ENCODE measurements at places on chromosomes 7 and 10.

DNA sequence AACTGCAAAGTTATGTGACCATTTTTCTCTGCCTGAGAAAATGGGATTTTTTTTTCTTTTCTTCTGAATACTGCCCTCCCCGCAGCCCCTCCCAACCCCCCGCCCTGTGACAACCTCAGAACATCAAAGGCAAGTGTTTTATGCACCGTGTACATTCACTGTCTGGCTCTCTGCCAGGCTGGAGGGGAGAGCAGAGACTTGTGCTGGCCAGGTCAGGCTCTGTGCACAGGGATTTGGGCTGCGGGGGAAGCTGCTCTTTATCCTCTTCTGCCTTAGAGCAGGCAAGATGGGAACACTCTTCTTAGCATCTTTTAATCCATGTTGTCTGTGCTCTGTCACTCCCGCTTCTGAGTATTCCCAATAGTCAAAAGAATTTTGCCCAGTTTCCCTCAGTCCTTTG is 195.1 kb downstream of the CCSER2 start:
- DNase-seq = no peak
- H3K27me3 ChIP-seq = no peaks in the 10 kb centered on the region
- H3K36me3 ChIP-seq = no peaks in the 10 kb centered on the region

- H3K27ac ChIP-seq = no peak overlapping the region
- no peaks in the 10 kb centered on the region for H3K4me1 ChIP-seq
- no peak for DNase-seq
- H3K36me3 ChIP-seq = no peaks in the 10 kb centered on the region
Observed at GRCh38 chr7:43119371-43120075, 7.1 kb downstream of the HECW1 start.

DNA sequence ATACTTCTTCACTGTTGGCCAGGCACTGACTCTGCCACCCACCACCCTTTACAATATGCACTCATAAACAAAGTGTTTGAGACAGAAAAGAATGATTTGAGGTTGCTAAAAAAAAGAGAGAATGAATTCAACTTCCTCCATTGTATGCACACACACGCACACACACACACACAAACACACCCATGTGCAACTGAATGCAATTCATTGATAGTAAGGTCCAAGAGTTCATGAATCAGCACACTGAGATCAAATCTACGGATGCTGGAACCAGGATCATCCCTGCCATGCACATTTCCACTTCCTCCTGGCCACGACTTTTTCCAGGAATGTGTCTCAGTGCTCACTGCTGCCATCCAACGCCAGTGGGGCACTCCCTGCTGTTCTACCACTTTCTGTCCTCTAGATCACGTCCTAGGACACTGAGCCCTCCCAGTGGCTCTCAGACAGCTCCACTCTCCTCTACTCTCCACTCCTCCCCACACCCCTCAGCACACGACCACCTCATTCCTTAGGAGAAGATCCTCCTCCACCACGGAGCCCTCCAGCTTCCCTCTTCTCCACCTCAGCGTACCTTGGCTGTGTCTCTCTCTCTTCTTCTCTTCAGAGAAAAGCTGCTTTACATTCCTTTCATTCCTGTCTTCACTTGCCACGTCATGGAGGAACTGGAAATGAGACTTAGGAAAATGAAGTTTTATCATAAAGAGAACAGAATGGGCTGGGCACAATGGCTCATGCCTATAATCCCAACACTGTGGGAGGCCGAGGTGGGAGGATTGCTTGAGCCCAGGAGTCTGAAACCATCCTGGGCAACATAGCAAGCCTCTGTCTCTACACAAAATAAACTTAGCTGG is 12.0 kb upstream of the TMEM213 start:
- no peaks in the 10 kb centered on the region for H3K4me1 ChIP-seq

GRCh38 chr10:27433976-27434375 is 70.1 kb upstream of the RAB18 start:
- no peaks in the 10 kb centered on the region for H3K4me1 ChIP-seq
- H3K4me3 ChIP-seq = no peak overlapping the region
- no peak for DNase-seq

DNA sequence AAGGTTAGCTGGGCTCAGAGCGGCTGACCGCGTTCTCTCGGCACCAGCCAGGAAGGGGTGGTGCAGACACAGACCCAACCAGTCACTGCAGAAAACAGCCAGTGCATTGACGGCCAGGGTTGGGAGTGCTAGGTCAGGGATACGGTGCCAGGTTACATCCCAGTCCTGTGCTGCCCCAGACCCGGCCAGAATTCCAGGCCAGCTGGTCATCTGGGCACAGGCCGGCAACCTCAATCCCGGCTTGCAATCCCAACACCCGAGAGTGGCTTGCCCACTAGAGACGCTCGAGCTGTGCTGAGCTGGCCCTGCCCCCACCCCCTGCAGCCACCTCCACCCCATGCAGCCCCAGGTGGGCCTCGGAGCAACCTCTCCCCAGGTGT is 3.8 kb downstream of the PRAP1 start:
- no peak overlapping the region for H3K4me3 ChIP-seq
- H3K27me3 ChIP-seq = peaks cover 30% of the 10 kb centered on the region
- peaks cover 14% of the 10 kb centered on the region for H3K4me1 ChIP-seq
- H3K36me3 ChIP-seq = no peaks in the 10 kb centered on the region

GRCh38 chr10:50508315-50509051 is 115.3 kb downstream of the SGMS1 start:
- H3K4me1 ChIP-seq = peaks cover 25% of the 10 kb centered on the region
- H3K27me3 ChIP-seq = no peaks in the 10 kb centered on the region
- H3K27ac ChIP-seq = no peak overlapping the region
- no peaks in the 10 kb centered on the region for H3K36me3 ChIP-seq
- DNase-seq = no peak
- no peak overlapping the region for H3K4me3 ChIP-seq

- H3K4me1 ChIP-seq = peaks cover 18% of the 10 kb centered on the region
- no peak for DNase-seq
Observed at GRCh38 chr10:26700884-26701630, 3.6 kb downstream of the PDSS1 start.

DNA sequence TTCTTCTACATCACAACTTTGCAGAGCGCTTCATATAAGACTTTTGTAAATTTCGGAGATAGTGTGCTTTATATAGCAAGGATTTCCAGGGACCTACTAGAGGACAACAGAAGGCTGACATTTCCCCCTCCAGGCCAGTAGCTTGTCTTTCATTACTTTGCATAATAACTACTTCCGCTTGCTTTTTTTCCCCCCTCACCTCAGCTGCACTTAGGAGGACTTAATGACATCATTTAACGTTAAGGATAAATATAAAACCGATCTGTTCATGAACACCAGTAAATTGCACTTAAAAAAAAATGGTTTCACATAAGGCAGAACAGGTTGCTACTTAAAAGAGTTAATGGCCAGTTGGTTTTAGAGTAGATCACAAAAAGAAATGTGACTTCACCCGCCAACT is 172.3 kb downstream of the AUTS2 start:
- DNase-seq = no peak
- H3K36me3 ChIP-seq = no peaks in the 10 kb centered on the region
- H3K4me1 ChIP-seq = peaks cover 19% of the 10 kb centered on the region
- H3K27ac ChIP-seq = no peak overlapping the region

DNA sequence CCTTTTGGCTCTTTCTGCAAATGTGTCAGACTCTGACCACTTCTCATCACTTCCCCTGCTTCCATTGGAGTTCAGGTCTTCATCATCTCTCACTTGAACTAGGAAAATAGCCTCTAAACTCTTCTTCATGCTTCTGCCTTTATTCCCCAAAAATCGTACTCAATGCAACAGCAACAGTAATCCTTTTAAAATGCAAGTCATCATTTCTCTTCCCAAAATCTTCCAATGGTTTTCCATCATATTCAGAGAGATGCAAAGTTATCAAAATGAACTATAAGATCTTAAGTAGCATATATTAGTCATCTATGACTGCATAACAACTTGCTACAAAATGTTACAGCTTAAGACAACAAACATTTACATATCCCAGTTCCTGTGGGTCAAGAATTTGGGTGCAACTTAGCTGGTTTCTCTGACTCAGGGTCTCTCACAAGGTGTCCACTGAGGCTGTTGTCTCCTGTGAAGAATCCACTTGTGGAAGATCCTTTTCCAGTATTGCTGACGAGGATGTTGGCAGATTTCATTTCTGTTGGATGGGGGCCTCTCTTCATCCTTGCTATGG is 31.0 kb upstream of the ETV1 start:
- H3K4me1 ChIP-seq = no peaks in the 10 kb centered on the region
- no peak overlapping the region for H3K4me3 ChIP-seq
- H3K36me3 ChIP-seq = no peaks in the 10 kb centered on the region

DNA sequence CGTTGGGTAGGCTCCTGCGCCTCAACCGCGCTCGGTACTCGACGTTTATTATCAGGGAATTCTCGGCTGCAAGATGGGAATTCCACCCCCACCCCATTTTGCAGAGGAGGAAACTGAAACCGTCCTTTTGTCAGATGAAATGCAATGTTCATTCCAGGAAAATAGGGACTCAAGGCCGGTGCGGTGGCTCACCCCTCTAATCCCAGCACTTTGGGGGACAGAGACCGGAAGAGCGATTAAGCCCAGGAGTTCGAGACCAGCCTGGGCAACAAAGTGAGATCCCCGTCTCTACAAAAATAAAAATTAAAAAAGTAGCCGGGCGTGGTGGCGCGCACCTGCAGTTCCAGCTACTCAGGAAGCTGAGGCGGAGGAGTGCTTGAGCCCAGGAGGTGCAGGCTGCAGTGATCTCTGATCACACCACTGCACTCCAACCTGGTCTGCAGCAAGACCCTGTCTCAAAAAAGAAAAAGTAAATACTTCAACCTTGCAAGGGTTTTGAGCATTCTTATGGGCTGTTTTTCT is 720 bp upstream of the RFC2 start:
- peak overlapping the region; percentile 95 for H3K27ac ChIP-seq
- H3K4me1 ChIP-seq = peaks cover 24% of the 10 kb centered on the region
- DNase-seq = no peak
- peak overlapping the region; percentile 93 for H3K4me3 ChIP-seq
- H3K27me3 ChIP-seq = no peaks in the 10 kb centered on the region

DNA sequence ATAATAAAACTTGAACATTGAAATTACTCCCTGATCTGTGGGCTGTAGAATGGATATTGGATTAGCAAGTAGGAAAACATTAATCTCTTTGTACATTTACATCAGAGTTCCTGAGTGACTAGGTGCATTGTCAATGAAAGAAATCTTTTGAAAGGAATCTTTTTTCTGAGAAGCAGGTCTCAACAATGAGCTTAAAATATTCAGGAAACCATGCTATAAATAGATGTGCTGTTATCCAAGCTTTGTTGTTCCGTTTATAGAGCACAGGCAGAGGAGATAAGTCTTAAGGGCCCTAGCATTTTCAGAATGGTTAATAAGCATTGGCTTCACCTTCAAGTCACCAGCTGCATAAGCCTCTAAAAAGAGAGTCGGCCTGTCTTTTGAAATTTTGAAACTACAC is 41.3 kb upstream of the SLC16A12 start:
- H3K4me1 ChIP-seq = no peaks in the 10 kb centered on the region
- H3K4me3 ChIP-seq = no peak overlapping the region
- H3K36me3 ChIP-seq = no peaks in the 10 kb centered on the region
- H3K27ac ChIP-seq = no peak overlapping the region

DNA sequence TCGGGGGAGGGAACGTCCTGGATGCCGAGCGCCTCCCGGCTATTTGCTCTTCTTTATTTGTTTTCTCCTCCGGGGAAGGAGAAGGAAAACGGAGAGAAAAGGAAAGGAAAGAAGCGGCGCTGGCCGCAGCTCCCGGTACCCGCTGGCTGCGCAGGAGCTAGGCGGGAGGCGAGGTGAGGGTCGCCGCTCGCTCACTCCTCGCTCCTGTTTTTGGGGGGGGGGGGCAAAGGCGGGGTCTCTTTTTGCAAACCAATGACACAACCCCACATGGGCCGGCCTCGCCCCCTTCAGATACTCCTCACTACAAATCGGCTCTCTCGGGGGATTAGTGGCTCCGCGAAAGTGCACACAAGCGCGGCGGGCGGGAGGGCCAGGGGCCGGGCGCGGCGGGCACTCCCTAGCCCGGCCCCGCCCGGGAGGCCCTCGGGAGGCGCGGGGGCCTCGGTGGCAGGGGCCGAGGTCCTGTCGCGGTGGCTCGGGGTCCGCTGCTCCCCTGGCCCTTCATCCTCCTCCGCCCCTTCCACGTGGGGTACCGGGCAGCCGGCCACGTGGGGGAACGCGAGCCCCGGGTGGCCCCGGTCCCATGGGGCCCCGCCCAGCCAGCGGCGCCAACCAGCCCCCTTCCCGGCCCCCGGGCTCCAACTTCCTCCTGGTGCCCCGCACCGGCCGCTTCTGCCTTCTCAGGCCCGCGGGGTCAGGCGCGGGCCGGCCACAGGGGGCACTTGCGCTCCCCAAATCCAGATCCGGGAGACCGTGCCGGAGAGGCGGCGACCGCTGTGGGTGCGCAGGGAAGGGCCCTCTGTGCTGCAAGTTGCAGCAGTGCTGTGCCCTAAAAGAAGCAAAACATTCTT is 718 bp upstream of the CTBP2 start:
- H3K4me3 ChIP-seq = peak overlapping the region; percentile 86
- peaks cover 39% of the 10 kb centered on the region for H3K4me1 ChIP-seq

DNA sequence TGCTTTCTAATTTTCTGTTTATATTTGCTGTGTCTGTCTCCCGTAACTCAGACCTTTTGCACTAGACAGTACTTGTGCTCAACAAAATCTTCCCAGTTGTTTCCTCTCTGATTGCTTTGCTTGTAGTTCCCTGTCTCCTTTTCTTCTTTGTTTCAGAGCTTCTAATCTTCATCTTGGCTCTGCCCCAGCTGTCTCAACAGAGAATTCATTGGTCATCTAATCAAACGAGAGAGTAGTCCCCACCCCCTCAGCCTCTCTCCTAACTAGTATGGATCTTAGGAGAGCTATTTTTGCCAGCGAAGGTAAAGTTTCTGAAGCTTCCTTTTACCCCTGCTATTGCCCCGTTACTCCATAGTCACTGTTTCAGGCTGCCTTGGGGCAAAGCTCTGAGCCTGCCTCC is 32.8 kb downstream of the SLC26A4 start:
- H3K4me1 ChIP-seq = peaks cover 9% of the 10 kb centered on the region
- no peak for DNase-seq
- no peak overlapping the region for H3K27ac ChIP-seq
- no peak overlapping the region for H3K4me3 ChIP-seq
- no peaks in the 10 kb centered on the region for H3K27me3 ChIP-seq
- no peaks in the 10 kb centered on the region for H3K36me3 ChIP-seq

GRCh38 chr10:18582803-18583202 is 68.6 kb downstream of the NSUN6 start:
- no peaks in the 10 kb centered on the region for H3K4me1 ChIP-seq
- no peak for DNase-seq
- no peaks in the 10 kb centered on the region for H3K27me3 ChIP-seq
- no peak overlapping the region for H3K27ac ChIP-seq

DNA sequence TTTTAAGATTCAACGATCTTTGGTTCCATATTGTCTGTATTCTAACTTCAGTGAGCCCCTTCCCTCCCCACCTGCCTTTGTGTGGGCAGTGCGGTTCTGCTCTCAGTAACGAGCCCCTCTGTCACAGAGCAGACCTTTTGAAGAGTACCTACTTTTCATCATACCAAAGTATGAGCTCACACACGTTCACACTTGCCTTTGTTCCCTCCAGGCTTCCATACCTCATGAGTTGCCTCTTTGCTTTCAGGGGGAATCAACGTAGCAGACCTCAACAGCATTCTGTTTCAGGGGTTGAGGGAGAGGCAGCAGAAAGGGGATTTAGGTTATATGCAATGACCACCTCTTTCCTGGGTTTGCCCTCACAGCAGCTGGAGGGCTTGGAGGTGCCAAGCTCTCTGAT is 211.4 kb upstream of the MDFIC start:
- no peaks in the 10 kb centered on the region for H3K4me1 ChIP-seq
- no peaks in the 10 kb centered on the region for H3K27me3 ChIP-seq
- DNase-seq = no peak
- no peak overlapping the region for H3K4me3 ChIP-seq

Data from suprapubic skin (tissue), 4 donors.